CD4-positive, CD25-positive, alpha-beta regulatory T cell (primary cell): ENCODE measurements at places on chromosomes 1 and 21. TPM values are rescaled to one million over a fixed set of nuclear protein-coding genes. Genes with fewer than 3 reads are reported as not detected.

- H3K4me1 ChIP-seq = peaks cover 15% of the 10 kb centered on the region
- no peak overlapping the region for H3K27ac ChIP-seq
- no peak for DNase-seq
- no peaks in the 10 kb centered on the region for H3K27me3 ChIP-seq
These were observed 76.6 kb downstream of the NDUFS5 start for GRCh38 chr1:39102537-39103327.

DNA sequence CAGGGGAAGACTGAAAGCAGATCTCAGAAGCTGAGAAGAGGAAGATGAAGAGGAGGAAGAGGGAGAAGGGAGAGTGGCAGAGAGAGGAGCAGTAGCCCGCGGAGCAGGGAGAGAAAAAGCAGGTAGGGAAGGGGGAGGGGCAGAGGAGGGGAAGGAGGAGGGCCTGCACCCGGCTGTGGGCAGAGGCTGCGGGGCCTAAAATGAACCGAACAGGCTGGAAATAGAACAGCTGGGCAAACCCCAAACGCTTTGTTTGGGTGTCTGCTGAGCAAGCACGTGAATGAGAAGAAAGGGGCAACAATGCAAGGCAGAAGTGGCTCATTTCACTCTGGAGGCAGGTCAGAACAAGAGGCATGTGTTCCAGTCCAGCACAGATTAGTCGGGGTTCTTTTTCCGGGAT, 33.5 kb downstream of the KCNC4 start:
- no peaks in the 10 kb centered on the region for H3K4me1 ChIP-seq
- H3K27me3 ChIP-seq = no peaks in the 10 kb centered on the region
- H3K4me3 ChIP-seq = no peak overlapping the region
- no peak for DNase-seq
- H3K27ac ChIP-seq = no peak overlapping the region

GRCh38 chr1:211591980-211592493, 13.1 kb upstream of the SLC30A1 start:
- no peak overlapping the region for H3K27ac ChIP-seq
- H3K4me3 ChIP-seq = no peak overlapping the region
- H3K36me3 ChIP-seq = no peaks in the 10 kb centered on the region
- DNase-seq = no peak
- H3K27me3 ChIP-seq = peaks cover 4% of the 10 kb centered on the region
- H3K4me1 ChIP-seq = no peaks in the 10 kb centered on the region

DNA sequence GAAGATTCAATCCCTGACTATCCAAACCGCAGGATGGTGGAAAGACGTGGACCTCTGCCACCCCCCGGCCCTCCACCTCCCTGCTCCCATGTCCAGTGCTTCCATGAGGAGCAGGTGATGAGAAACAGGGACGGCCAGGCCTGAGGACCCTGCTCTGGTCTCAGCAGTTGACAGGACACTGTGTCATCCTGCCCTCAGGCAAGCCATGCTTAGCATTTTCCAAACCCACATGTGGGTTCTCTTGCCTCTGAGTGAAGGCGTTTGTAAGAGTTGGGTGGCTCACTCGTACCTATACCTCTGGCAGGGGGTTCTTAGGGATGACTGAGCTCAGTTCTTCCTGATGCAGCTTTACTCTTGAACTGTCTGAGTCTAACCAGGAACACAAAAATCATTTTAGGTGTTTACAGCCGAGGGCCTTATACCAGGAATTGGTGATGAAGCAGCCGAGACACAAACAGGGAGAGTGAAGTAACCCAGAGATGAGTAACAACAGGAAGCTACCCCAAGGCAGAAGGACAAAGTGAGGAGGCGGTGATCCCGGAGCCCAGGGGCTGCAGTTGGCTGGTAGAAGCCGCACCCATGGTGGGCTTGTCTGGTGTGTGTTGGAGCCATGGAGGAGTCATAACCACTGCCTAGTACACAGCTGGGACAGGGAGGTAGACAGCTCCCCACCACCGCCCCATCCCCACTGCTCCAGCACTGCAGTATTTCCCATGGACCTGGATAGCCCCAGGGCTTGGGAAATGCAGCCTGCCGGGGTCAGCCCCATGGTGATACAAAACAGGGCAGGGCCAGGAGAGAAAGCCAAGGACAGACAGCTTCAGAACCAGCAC, 21.4 kb downstream of the MYBPH start:
- H3K27me3 ChIP-seq = no peaks in the 10 kb centered on the region
- no peak for DNase-seq
- H3K4me3 ChIP-seq = no peak overlapping the region
- H3K36me3 ChIP-seq = no peaks in the 10 kb centered on the region

GRCh38 chr1:151311589-151312331, 15.5 kb downstream of the PI4KB start:
- no peak overlapping the region for H3K27ac ChIP-seq
- peaks cover 76% of the 10 kb centered on the region for H3K36me3 ChIP-seq
- H3K27me3 ChIP-seq = no peaks in the 10 kb centered on the region
- H3K4me3 ChIP-seq = peak overlapping the region; percentile 10

DNA sequence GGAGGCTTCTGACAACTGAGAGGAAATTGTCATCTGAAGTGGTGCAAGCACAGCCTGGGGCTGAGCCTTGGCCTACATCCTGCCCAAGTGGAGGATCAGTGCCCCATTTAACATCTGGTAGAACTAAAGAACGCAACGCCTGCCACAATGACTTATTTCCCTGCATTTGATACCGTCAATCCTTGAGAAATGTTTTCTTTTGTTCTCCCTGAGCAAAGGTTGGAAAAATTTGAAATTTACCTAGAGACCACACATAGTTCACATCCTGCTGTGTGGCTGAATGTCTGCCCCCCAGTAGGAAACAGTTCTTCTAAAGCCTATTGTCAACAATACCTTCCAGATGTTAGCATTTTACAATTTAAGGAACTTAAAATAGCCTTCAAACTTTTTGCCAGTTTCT, 5.6 kb upstream of the RGS4 start:
- H3K27me3 ChIP-seq = no peaks in the 10 kb centered on the region
- no peak overlapping the region for H3K27ac ChIP-seq
- DNase-seq = no peak
- no peak overlapping the region for H3K4me3 ChIP-seq
- H3K4me1 ChIP-seq = no peaks in the 10 kb centered on the region

GRCh38 chr1:4119516-4120220, 219.6 kb upstream of the C1orf174 start:
- no peak overlapping the region for H3K27ac ChIP-seq

DNA sequence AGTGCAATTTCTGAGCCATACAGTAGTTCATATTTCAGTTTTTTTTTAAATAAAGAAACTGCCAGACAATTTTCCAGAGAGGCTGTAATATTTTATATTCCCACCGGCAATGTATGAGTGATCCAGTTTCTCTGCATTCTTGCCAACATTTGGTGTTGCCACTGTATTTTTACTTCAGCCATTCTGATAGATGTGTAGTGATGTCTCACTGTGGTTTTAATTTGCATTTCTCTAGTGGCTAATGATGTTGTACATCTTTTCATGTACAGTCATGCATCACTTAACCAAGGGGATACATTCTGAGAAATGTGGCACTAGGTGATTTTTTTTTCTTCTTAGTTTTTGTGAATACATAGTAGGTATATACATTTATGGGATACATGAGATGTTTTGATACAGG, 99.6 kb downstream of the CENPF start:
- H3K4me3 ChIP-seq = no peak overlapping the region
- no peak overlapping the region for H3K27ac ChIP-seq
- H3K36me3 ChIP-seq = no peaks in the 10 kb centered on the region
- H3K4me1 ChIP-seq = no peaks in the 10 kb centered on the region
- no peaks in the 10 kb centered on the region for H3K27me3 ChIP-seq

- H3K4me1 ChIP-seq = no peaks in the 10 kb centered on the region
- DNase-seq = no peak
- H3K27ac ChIP-seq = no peak overlapping the region
- H3K4me3 ChIP-seq = no peak overlapping the region
- no peaks in the 10 kb centered on the region for H3K36me3 ChIP-seq
- H3K27me3 ChIP-seq = peaks cover 2% of the 10 kb centered on the region
These were observed 20.5 kb upstream of the ZNF496 start for GRCh38 chr1:247352175-247352574.

GRCh38 chr1:207214453-207214852, 107.0 kb upstream of the CD55 start:
- DNase-seq = no peak
- no peaks in the 10 kb centered on the region for H3K27me3 ChIP-seq
- H3K27ac ChIP-seq = no peak overlapping the region

GRCh38 chr1:5613900-5614299, 378.3 kb downstream of the NPHP4 start:
- H3K27ac ChIP-seq = no peak overlapping the region
- no peak overlapping the region for H3K4me3 ChIP-seq
- DNase-seq = no peak
- no peaks in the 10 kb centered on the region for H3K4me1 ChIP-seq
- peaks cover 7% of the 10 kb centered on the region for H3K27me3 ChIP-seq
- no peaks in the 10 kb centered on the region for H3K36me3 ChIP-seq

DNA sequence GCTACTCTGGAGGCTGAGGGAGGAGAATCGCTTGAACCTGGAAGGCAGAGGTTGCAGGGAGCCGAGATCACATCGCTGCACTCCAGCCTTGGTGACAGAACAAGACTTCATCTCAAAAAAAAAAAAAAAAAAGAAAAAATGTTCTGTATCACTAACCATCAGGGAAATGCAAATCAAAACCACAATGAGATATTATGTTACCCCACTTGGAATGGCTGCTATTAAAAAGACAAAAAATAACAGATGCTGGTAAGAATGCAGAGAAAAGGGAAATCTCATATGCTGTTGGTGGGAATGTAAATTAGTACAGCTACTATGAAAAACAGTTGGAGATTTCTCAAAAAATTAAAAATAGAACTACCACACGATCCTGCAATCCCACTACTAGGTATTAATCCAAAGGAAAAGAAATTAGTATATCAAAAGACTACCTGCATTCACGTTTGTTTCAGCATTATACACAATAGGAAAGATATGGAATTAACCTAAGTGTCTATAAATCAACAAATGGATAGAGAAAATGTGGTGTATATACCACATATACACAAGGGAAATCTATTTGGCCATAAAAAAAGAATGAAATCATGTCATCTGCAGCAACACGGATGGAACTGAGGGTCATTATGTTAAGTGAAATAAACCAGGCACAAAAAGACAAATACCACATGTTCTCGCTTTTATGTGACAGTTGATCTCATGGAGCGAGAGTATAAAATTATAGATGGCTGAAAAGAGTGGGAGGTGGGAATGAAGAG, 62.6 kb downstream of the ABL2 start:
- H3K27me3 ChIP-seq = no peaks in the 10 kb centered on the region
- no peaks in the 10 kb centered on the region for H3K36me3 ChIP-seq
- DNase-seq = no peak
- no peak overlapping the region for H3K27ac ChIP-seq

DNA sequence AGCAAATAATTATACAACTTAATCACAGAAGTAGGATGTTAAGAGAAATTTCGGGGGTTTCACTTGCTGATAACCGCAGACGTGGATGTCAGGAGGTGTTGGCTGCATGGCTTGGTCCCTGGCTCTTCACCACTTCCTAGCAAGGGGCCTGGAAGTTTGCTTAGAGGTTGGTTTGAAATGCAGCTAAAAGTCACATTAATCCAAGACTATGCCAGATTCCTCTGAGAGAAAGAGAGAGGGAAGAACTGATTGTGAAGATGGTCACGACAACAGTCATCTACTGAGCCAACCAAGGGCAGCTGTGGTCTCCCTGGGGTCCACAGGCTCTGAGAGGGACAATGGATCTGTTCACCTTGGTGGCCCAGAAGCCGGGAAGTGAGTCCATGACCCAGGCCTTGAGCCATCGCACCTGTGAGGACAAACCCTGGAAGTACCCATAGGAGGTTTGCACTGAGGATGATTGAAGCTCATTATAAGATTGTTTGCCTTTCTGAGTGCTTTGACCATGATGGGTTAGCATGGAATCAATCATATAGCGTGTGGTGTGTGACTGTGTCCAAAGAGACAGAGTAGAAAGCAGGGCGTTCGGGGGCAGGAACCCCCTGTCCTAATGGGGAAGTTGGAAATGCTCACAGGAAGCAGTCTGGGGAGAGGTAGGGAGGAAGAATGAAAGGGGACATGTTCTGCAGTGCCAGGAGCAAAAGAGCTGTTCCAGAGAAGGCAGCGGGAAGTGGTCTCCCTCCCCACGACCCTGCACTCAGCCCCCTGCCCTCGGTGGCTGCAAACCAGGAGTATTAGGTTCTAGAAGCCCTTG, 47.1 kb downstream of the UMODL1 start:
- H3K4me3 ChIP-seq = no peak overlapping the region
- DNase-seq = no peak
- H3K36me3 ChIP-seq = no peaks in the 10 kb centered on the region
- H3K27me3 ChIP-seq = peaks cover 22% of the 10 kb centered on the region

DNA sequence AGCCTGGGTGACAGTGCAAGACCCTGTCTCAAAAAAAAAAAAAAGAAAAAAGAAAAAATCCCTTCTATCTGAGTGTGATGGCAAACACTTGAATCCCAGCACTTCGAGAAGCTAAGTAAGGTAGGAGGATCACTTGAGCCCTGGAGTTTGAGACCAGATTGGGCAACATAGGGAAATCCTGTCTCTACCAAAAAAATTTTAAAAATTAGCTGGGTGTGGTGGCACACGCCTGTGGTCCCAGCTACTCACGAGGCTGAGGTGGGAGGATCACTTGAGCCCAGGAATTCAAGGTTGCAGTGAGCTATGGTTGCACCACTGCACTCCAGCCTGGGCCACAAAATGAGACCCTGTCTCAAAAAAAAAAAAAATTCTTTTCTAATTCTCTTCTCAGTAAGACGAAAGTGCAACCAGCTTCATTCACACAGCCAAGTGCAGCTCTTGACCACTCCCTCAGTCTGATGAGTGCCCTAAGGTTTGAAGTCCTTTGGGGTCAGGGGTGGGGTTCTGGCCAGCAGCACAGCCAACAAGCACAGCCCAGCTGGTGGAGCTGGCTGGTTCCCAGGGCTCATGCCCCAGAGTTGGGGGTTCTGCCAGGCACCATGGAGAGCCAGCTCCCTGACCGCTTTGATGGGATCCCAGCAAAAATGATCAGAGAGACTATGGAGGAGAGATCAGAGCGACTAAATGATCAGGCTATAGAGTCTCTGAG, 8.0 kb downstream of the SLC2A5 start:
- H3K27ac ChIP-seq = no peak overlapping the region
- H3K4me3 ChIP-seq = no peak overlapping the region
- H3K27me3 ChIP-seq = no peaks in the 10 kb centered on the region
- no peaks in the 10 kb centered on the region for H3K4me1 ChIP-seq

ANGPTL3 gene
- not detected for total RNA-seq

RUNX3 gene
- total RNA-seq = 268 TPM

OBSCN gene
- total RNA-seq = 57.1 TPM

TFF1 gene
- total RNA-seq = not detected
